ENCODE measurements at places on chromosomes 6 and 20.

- H3K27ac ChIP-seq: no peak overlapping the region
- no peaks in the 10 kb centered on the region for H3K4me1 ChIP-seq
- no peak for DNase-seq
- no peaks in the 10 kb centered on the region for H3K27me3 ChIP-seq
Observed at GRCh38 chr6:106959985-106960384, 14.5 kb downstream of the CD24 start.

- no peak for DNase-seq
- no peaks in the 10 kb centered on the region for H3K27me3 ChIP-seq
- peak overlapping the region; percentile 11 for H3K4me3 ChIP-seq
- H3K36me3 ChIP-seq: no peaks in the 10 kb centered on the region
- H3K4me1 ChIP-seq: peaks cover 14% of the 10 kb centered on the region
- H3K27ac ChIP-seq: peak overlapping the region; percentile 86
Observed at GRCh38 chr6:57252137-57252536, 30.0 kb upstream of the RAB23 start.

DNA sequence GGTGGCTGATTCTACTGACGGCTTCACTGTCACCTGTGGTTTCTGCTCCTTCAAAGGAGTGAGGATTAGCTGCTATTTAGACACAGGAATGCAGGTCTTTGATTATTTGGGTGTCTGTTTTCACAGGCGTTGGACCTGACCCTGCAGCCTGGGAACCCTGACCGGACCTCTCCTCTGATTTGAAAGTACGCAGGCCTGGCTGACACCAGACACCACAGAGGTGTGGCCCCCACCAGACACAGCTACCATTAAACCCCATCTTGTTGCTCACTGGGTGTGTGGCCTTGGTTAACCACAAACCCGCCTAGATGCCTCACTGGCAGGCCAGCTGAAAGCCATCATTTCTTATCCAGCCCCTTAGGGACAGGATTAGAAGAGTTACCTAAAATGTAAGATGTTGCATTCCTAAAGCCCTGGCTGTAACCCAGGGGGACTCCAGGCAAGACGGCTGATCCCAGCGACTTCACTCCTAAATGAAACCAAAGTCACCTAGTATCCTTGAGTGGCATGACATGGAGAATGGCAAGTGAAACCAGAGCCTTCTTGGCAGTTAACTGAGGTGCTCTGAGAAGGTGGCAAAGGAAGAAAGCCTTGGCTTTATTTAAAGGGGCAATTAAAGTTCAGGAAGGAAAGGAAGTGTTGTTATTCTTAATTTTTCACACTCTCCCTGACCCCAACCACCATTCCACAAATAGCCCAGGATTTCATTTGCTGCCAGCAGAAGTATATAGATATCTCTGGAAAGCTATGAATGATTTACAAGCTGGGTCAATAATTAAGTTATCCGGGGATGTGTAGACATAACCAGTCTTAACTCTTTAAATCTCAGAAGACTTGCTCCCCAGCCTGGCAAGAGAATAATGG, 169.9 kb downstream of the QRSL1 start:
- DNase-seq: no peak
- no peaks in the 10 kb centered on the region for H3K27me3 ChIP-seq
- H3K36me3 ChIP-seq: no peaks in the 10 kb centered on the region
- H3K27ac ChIP-seq: no peak overlapping the region

GRCh38 chr6:147384737-147385710, 123.5 kb upstream of the SAMD5 start:
- H3K36me3 ChIP-seq: no peaks in the 10 kb centered on the region
- H3K27ac ChIP-seq: no peak overlapping the region
- H3K27me3 ChIP-seq: no peaks in the 10 kb centered on the region
- no peaks in the 10 kb centered on the region for H3K4me1 ChIP-seq
- no peak overlapping the region for H3K4me3 ChIP-seq

GRCh38 chr6:98579079-98579478, 255.3 kb upstream of the POU3F2 start:
- H3K4me3 ChIP-seq: no peak overlapping the region
- H3K27me3 ChIP-seq: no peaks in the 10 kb centered on the region
- no peaks in the 10 kb centered on the region for H3K36me3 ChIP-seq
- no peak overlapping the region for H3K27ac ChIP-seq
- no peak for DNase-seq

GRCh38 chr6:133223452-133224029, 17.6 kb upstream of the EYA4 start:
- H3K27me3 ChIP-seq: no peaks in the 10 kb centered on the region
- no peak for DNase-seq
- no peak overlapping the region for H3K4me3 ChIP-seq

- H3K27ac ChIP-seq: no peak overlapping the region
- no peak overlapping the region for H3K4me3 ChIP-seq
- no peaks in the 10 kb centered on the region for H3K36me3 ChIP-seq
- H3K27me3 ChIP-seq: no peaks in the 10 kb centered on the region
Observed at GRCh38 chr20:59587570-59587969, 16.8 kb upstream of the PHACTR3 start.

DNA sequence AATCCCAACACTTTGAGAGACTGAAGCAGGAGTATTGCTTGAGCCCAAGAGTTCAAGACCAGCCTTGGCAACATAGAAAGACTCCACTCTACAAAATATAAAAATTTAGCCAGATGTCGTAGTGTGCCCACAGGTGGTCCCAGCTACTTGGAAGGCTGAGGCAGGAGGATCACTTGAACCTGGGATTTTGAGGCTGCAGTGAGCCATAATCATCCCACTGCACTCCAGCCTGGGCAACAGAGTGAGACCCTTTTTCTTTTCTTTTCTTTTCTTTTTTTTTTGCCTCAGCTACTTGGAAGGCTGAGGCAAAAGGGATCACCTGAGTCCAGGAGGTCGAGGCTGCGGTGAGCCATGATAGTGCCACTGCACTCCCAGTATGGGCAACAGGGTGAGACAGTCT, 17.9 kb downstream of the FASTKD5 start:
- H3K36me3 ChIP-seq: no peaks in the 10 kb centered on the region
- H3K27me3 ChIP-seq: no peaks in the 10 kb centered on the region
- H3K27ac ChIP-seq: no peak overlapping the region

GRCh38 chr6:33865478-33866077, 61.8 kb upstream of the MLN start:
- H3K36me3 ChIP-seq: no peaks in the 10 kb centered on the region
- H3K4me1 ChIP-seq: no peaks in the 10 kb centered on the region
- no peaks in the 10 kb centered on the region for H3K27me3 ChIP-seq
- H3K27ac ChIP-seq: no peak overlapping the region
- H3K4me3 ChIP-seq: no peak overlapping the region

DNA sequence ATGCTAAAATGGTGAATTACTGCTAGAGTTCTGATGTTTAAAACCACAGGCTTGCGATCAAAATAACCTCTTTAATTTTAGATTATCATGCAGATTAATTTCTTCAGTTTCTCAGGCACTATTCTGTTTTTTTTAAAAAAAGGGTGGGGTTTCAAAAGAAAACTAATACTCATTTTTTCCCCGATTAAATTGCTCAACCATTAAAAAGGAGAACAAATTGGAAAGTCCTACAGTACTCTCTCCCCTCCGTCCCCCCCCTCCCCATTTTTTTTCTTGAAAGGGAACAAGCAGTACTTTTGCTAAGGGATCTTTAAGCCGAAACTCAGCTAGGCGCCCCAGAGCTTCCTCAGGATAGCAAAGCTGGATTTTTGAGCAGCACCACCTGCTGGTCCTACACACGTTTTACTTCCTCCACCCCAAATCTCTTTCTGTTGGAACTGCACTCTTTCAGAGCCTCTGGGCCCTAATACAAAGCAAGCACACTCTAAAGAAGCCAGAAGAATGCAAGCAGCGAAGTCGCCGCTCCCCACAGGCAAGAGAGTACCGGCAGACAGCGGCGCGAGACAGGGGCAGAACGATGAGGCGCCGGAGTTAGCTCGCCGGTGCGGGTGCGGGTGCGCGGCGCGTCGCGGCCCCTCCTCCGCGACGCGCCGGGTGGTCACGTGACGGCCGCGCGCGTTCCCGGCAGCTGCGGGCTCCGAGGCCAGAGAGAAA, at the start of gene RNF146:
RNF146 (plus strand) TSS at position 687 of the 714 bp plus-strand sequence. CDS start 13,475 bp downstream, outside the sequence.
- peak within 1 kb of the TSS; percentile 99 for H3K27ac ChIP-seq
- peak within 1 kb of the TSS; percentile 86 for H3K4me3 ChIP-seq

GRCh38 chr6:38155621-38156204, 336.2 kb downstream of the ZFAND3 start:
- H3K27me3 ChIP-seq: no peaks in the 10 kb centered on the region
- H3K36me3 ChIP-seq: peaks cover 6% of the 10 kb centered on the region
- no peaks in the 10 kb centered on the region for H3K4me1 ChIP-seq
- H3K4me3 ChIP-seq: no peak overlapping the region
- H3K27ac ChIP-seq: no peak overlapping the region

DNA sequence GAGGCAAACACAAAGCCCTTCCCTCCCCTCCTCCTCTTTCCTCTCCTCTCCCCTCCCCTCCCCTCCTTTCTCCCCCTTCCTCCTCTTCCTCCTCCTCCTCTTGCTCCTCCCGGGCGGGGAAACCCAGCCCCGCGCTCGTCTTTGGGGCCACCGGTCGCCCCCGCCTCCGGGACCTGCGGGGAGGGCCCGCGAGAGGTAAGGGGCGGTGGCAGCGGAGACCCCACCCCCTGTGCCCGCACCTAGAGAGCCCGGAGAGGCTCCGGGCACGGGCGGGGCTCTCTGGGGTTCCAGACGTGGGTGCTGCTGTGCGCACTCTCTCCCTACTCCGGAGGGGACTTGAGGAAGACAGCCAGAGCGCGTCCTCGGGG, at the start of gene RIN2:
RIN2 (plus strand) TSS at position 126 of the 368 bp plus-strand sequence. CDS start 131,344 bp downstream, outside the sequence.
- H3K4me3 ChIP-seq: peak within 1 kb of the TSS; percentile 100
- H3K27ac ChIP-seq: peak within 1 kb of the TSS; percentile 98
- H3K4me1 ChIP-seq: peaks cover 29% of the 10 kb centered on the region
- DNase-seq: no peak

DNA sequence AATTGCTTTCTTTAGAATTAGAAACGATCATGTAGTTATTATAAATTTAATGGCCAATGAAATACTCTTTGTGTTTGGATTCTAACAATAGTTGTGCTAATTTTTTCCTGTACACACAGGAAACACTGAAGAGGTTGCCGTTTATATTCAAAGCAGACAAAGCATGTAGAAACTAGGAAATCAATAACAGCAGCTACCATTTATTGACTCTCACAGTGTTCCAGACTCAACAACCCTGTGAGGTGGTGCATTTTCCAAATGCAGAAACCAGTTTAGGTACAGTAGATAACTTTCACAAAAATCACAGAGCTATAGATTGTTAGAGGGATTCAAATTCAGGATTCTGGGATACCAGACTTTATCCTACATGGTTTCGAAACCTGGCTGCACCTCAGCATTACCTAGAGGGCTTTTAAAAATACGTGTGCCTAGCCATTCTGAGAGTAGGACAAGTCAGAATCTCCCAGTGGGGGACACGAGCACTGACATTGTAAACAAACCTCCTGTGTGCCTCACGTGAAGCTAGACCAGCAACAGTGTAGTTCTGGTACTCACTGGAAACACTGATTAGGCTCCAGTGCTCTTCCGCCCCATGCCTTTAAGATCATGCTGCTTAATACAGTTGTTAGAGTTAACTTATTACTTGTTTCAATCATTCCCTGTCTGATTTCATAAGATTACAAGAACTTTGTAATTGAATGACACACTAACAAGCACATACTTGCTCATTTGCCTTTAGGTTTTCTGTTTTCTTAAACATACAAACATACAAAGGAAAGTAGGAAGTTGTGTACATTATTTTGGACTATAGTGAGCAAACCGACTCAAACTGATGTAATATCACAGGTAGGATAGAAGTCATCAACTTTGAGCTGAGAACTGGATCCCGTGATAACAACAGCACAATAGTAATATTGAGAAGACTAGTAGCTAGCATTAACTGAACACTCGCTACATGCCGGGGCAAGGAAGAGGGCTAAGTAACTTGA, 65.8 kb downstream of the MAP3K4 start:
- no peaks in the 10 kb centered on the region for H3K4me1 ChIP-seq
- no peak overlapping the region for H3K4me3 ChIP-seq
- no peak overlapping the region for H3K27ac ChIP-seq
- no peaks in the 10 kb centered on the region for H3K36me3 ChIP-seq

DNA sequence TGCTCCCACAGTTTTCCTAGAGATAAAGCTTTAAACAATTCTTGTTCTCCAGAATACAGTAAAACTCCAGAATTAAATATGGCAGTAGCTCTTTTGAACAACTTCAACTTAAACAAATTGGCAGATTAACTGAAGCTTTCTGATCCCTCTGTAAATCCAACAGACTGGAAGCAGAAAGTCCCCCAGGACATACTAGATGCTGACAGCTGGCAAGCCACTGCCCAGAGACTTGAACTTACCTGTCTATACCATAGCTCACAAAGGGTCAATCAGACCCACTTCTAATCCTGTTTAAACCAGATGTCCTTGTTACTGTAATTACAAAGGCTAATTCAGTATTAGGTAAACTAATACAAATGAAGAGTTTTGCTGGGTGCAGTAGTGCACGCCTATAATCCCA, 12.3 kb downstream of the GPLD1 start:
- H3K4me3 ChIP-seq: no peak overlapping the region
- H3K27ac ChIP-seq: no peak overlapping the region
- no peak for DNase-seq
- H3K27me3 ChIP-seq: no peaks in the 10 kb centered on the region
- H3K36me3 ChIP-seq: no peaks in the 10 kb centered on the region

GRCh38 chr6:169271158-169271876, 17.7 kb upstream of the THBS2 start:
- H3K27me3 ChIP-seq: no peaks in the 10 kb centered on the region
- no peak overlapping the region for H3K27ac ChIP-seq
- no peak for DNase-seq
- no peaks in the 10 kb centered on the region for H3K36me3 ChIP-seq

DNA sequence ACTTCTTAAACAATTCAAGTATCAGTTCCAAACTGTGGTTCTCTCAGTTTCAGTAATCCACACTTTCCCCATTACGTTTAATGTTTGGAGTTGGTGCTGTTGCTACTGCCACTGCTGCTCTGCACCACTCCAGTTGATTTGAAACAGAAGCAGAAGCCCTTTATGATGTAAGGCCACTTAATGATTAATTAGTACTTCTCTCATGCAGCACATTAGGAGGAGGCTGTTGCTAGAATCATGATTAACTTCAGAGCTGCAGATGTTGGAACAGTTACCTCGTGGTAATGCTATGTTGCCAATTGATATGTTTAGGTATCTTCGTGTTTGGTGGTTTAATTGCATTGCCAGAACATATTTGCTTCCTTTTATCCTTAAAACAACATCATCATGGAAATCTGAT, 986.2 kb upstream of the CITED2 start:
- no peak overlapping the region for H3K27ac ChIP-seq
- no peaks in the 10 kb centered on the region for H3K36me3 ChIP-seq
- H3K4me1 ChIP-seq: no peaks in the 10 kb centered on the region
- no peak overlapping the region for H3K4me3 ChIP-seq

- no peaks in the 10 kb centered on the region for H3K27me3 ChIP-seq
- peak overlapping the region; percentile 93 for H3K27ac ChIP-seq
- H3K36me3 ChIP-seq: no peaks in the 10 kb centered on the region
- H3K4me3 ChIP-seq: peak overlapping the region; percentile 38
- peaks cover 26% of the 10 kb centered on the region for H3K4me1 ChIP-seq
Observed at GRCh38 chr6:160141001-160141726, 19.5 kb downstream of the SLC22A1 start.

- no peaks in the 10 kb centered on the region for H3K36me3 ChIP-seq
- no peak overlapping the region for H3K27ac ChIP-seq
- H3K4me1 ChIP-seq: no peaks in the 10 kb centered on the region
- no peak for DNase-seq
- H3K4me3 ChIP-seq: no peak overlapping the region
Observed at GRCh38 chr6:155958550-155958949, 502.9 kb upstream of the NOX3 start.

Measured in thoracic aorta (tissue), 2 donors.